ENCODE measurements at places on chromosomes 1 and 21.

GRCh38 chr1:78370356-78370755 lies 120.4 kb upstream of the PTGFR start:
- no peak for DNase-seq

GRCh38 chr21:32726839-32727686 lies 750 bp downstream of the SYNJ1 start:
- peak; percentile 51 for DNase-seq

- DNase-seq: no peak
Observed at GRCh38 chr1:98964198-98964597, 40.5 kb downstream of the PLPPR5 start.

GRCh38 chr1:25579292-25580252 lies 36.2 kb downstream of the LDLRAP1 start:
- DNase-seq: no peak

GRCh38 chr1:234565132-234565531 lies 44.8 kb downstream of the IRF2BP2 start:
- DNase-seq: no peak

DNA sequence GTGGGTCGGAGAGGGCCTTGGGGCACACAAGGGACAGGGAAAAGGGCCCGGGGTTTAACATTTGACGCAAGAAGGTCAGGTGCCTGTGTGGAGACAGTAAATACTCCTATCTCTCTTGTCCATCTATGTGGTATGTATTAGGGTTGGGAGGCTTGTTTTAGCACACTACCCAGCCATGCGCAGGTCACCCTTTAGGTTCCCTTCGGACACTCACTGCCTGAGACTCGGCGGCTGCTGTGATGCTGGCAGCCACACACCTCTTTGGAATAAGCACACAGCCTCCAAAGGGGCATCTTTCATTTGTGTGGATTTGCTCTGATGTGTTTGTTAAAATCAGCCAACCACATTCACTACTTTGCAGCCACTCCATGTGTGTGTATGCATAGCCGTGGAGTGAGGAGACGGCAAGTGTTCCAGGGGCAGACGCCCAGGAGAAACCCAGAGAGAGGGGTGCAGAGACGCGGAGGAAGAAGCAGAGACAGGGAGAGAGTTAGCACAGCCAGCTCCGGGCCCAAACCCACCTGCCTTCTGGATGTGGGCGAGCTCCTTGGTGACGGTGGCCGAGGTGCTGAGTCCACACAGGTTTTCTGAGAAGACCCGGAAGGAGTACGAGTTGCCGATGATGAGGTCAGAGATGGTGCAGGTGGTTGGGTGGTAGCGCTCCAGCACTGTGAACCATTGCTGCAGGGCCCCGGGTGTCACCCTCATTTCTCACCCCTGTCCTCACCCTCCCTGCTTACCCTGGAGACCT lies 5.7 kb downstream of the MYBPH start:
- DNase-seq: no peak

- no peak for DNase-seq
Observed at GRCh38 chr1:207279652-207280051, 41.8 kb upstream of the CD55 start.

DNA sequence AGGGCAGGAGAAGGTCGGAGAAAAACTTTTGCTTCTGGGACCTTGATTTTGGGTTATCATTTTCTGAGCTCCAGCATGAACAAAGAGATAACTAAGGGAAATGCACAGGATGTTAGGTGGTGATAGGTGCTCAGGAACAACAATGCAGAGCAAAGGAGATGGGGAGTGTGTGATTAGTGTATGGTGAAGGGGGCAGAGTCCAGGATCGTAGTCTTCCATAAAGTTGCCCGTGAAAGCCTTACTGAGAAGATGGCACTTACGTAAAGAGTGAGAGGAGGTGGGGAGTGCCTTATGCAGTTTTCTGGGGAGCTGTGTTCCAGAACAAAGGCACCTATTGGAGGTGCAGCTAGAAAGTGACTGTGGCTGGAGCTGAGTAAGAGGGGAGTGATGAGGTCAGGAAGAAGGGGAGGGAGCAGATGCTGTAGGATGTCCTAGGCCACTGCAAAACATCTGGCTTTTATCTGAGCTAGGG lies 11.6 kb downstream of the KCNK1 start:
- DNase-seq: no peak

DNA sequence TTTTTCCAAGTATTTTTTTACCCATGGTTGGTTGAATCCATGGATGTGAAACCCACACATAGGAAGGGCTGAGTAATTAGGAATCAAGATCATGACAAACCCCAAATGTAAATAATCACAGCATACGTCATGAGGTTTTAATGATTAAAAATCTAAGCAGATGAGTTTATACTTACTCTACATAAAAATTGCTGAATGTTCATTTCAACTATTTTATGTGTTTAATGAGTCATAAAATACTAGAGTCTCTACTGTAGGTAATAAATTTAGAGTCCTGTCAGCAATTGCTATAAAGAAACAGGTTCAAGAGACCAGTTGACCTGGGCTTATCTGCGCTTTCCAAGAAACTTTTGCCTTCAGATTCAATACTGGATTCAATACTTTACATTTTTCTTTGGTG lies 18.2 kb downstream of the CTH start:
- DNase-seq: no peak

GRCh38 chr1:30663596-30664091 lies 59.7 kb downstream of the MATN1 start:
- no peak for DNase-seq

- peak; percentile 15 for DNase-seq
Observed at GRCh38 chr1:20367116-20367585, 76.5 kb downstream of the VWA5B1 start.

- no peak for DNase-seq
Observed at GRCh38 chr1:39499668-39500067, 8.2 kb downstream of the BMP8A start.

DNA sequence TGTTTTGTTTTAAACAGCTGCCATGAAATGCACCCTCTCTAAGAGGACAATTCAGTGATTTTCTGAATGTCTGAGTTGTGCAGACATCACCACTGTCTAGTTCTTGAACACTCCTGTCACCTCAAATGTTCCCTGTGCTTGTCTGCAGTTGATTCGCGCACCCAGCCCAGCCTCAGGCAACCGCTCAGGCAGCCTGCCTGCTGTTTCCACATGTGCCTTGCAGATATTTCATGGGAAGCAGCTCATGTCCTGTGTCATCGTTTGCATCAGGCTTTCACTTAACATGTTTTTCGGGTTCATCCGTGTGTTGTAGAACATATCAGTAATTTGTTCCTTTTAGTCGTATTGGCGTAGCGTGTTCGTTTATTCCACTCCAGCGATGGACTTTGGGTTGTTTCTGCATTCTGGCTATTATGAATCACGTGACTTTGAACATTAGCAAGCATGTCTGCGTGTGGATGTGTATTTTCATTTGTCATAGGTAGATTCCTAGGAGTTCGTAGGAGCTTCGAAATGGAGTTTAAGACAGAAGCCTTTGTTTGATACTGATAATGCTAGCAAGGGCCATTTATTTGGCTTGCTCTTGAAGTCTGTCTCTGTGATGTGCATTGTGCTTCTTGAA lies 12.1 kb downstream of the ADARB1 start:
- DNase-seq: no peak

GRCh38 chr1:112718691-112719418 lies 3.7 kb upstream of the PPM1J start:
- DNase-seq: no peak

GRCh38 chr1:206909161-206909882 lies 12.1 kb downstream of the IL24 start:
- peak; percentile 44 for DNase-seq

GRCh38 chr1:107739201-107739600 lies 225.8 kb downstream of the VAV3 start:
- DNase-seq: no peak

DNA sequence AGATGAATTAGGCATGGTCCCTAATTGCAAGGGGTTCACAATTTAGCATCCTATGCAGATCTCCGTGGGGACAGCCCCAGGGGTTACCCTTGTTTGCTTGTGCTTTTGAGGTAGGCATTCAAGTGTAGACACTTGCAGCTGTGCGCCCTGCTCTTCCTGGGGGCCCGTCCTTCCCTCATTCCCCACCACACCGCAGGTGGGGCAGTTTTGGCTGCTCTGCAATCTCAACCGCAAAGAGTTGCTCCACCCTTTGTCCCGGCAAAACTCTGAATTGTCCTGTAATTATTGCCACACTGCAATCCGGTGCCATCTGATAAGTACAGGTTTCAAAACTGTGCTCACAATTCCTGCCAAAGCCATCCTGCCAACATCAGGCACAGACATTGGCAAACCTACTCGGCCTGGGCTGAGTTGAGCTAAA lies 65.4 kb upstream of the LYST start:
- DNase-seq: no peak

- DNase-seq: no peak
Observed at GRCh38 chr1:206579747-206580437, 32.4 kb downstream of the EIF2D start.
